ENCODE measurements at places on chromosomes 5 and 9.

GRCh38 chr9:102642651-102643050 lies 352.5 kb upstream of the CYLC2 start:
- DNase-seq: no peak

DNA sequence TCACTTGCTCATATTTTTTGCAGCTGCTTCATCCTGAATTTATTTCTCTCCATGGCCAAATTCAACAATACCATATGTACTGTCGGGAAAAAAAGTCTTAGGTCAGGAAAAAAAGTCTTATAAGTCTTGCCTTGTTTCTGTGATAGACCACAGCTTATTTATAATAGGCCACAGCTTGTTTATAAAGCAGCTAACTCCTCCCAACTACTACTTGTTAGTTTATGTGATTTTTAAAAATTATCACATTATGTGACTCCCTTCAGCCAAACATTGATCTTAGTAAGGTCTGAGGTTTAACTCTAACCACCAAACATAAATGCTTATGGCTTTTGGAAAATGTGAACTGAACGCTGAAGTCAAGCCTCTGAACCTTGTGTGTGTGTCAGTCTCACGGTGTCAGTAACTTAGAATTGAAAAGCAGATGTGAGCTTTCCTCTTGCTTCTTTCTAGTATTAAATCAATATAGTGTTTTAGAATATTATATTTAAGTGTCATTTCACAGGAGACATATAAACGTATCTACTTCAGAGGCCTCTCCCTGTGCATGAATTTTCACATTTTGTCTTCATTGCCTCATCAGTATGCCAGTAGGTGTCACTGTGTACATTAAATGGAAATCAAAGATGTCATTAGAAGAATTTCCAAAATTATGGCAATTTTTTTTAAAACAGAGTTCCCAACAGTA lies 51.3 kb downstream of the SNX24 start:
- DNase-seq: no peak

DNA sequence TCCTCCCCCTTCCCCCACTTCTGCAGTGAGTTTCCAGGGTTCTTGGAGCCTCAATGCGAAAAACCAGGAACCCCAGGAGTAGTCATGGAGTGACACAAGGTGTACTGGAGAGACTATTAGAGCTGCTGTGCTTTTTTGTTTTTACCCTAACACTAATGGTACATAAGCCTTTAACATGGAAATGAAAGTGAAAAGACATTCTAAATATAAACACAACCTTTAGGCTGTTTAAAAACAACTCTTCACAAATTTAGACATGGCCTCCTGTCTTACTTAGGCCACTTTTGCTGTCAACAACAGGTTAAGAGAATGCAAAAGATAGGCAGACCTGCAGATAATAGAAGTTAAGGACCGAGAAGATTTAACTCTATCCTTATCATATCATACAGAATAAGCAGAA lies 232.2 kb downstream of the DENND1A start:
- no peak for DNase-seq

- no peak for DNase-seq
Observed at GRCh38 chr9:133578524-133579441, 30.4 kb downstream of the FAM163B start.

- no peak for DNase-seq
Observed at GRCh38 chr5:180235846-180236245, 26.8 kb upstream of the RASGEF1C start.

- no peak for DNase-seq
Observed at GRCh38 chr5:127060470-127060985, 12.8 kb downstream of the C5orf63 start.

DNA sequence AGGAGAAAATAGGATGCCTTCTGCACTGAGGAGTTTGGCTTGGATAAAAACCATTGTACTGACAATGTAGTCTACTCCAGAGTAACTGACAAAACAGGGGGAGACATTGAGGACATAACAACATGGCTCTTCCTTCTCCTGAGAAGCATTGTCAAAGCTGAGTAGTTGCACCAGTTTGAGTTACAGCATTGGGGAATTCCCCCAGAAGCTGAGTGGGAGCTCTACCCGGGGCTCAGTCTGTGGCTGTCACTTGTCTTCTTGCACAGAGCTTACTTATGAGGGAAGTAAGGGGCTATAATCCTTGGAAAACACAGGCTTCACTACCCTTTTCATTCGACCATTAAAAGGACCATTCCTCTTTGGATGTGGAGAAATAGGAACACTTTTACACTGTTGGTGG lies 21.2 kb downstream of the HSPB3 start:
- no peak for DNase-seq

DNA sequence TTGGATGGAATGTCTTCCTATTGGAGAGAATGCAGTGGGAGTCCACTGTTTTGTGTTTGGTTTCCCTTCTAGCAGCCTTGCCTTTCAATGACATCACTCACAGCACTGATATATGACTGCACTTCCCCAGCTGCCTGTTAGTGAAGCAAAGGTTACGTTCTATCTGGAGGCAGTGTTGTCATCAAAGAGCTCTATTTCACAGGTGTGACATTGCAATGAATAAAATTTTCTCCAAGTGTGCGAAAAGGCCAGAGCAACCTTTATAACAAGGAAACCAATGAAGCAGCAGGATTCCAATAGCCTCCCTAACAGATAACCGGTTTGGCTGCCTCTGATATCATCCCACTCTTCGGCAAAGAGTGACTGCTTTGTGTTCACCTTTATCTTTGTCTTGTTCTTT lies 523.5 kb upstream of the ZNF608 start:
- DNase-seq: no peak

DNA sequence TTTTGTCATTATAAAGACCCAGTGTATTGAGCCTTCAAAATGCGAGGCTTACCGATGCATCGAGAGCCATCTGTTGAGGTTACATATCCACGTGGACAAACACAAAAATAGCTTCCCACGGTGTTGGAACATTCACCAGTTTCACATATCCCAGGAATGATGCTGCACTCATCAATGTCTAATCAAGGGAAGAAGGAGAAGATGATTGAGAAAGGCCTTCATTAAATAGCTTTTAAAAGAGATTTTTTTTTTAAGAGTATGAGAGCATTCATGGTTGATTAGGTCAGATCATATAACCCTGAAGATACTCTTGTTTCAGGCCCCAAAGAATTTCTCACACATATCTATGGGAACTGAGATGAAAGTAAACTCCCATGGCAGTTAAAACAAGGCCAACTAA lies 129.4 kb downstream of the FBN2 start:
- no peak for DNase-seq

DNA sequence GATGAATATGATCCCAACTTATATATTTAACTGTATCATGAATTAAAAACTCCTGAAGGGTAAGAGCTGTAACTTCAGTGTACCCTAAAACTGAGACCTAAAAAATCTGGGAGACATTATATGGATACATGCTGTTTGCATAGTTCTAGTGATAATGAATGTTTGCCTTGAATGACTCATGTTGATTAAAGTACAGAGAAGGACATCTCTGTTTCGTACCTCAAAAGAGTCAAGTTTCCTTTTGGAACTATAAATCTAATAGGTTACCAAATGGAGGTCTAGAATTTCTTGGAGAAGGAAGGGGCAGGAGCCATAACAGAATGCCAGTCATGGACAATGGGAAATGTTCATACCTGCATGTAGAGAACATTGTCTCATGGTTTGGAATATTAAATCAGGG lies 168.1 kb downstream of the SNCAIP start:
- DNase-seq: no peak

- DNase-seq: no peak
Observed at GRCh38 chr9:23502004-23502403, 324.0 kb downstream of the ELAVL2 start.

- DNase-seq: no peak
Observed at GRCh38 chr5:59276325-59276675, 617.2 kb downstream of the PDE4D start.

DNA sequence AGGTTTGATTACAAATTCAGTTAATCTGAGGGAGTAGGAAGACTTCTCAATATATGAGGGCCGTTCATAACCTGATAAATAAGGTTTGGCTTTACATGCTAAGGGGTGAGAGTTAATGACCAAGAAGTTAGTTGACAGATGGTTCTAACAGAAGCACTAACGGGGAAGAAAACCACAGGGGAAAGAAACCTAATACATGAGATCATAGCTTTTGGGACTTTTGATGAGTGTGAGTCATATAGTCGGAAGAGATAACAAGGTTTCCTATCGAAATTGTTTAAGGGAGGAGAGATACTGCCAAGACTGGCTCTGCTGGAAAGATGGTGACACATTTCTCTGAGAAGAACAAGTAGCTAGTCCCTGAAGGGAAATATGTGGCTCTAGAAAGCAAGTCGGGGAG lies 140.1 kb downstream of the COX7C start:
- DNase-seq: no peak

GRCh38 chr5:118208031-118208453 lies 780.3 kb downstream of the DTWD2 start:
- no peak for DNase-seq

DNA sequence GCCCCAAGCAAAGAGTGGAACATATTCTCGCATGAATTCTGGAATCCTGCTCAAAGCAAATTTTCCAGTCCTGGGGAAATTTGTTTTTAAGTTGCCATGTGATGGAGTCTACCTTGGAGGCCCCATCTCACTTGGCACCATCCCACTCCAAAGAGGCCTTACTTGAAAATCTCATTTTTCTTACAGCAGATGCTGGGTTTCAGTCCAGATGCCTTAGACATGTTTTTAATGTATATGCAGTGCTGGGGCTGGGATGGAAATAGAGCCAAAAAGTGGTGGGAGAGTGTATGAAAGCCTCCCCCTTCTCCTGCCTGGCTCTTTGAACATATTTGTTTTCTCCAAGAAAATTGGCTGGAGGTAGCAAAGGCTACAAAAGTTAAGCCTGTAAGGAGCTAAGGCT lies 493.7 kb downstream of the ENC1 start:
- DNase-seq: no peak

GRCh38 chr5:147611483-147611882 lies 101.6 kb upstream of the DPYSL3 start:
- DNase-seq: no peak

- DNase-seq: no peak
Observed at GRCh38 chr9:125913551-125913950, 166.4 kb downstream of the PBX3 start.

- no peak for DNase-seq
Observed at GRCh38 chr9:16928179-16928945, 57.9 kb upstream of the BNC2 start.

DNA sequence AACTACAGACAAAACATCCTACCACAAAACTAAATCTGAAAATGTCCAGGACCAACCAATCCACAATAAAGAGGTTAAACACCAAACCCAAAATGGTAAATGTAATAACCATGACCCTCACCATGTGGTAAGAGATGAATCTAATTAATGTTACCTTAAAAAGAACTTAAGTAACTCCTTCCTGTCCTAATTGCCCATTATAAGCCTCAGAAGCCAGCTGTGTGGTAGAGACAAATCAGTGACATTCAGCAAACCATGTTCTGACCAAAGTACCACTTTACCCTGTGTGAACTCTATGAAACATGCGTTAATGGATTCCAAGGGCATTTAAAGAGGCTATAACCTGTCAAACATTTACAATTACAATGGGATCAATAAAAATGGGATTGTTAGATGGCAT lies 25.0 kb downstream of the LPAR1 start:
- DNase-seq: no peak

DNA sequence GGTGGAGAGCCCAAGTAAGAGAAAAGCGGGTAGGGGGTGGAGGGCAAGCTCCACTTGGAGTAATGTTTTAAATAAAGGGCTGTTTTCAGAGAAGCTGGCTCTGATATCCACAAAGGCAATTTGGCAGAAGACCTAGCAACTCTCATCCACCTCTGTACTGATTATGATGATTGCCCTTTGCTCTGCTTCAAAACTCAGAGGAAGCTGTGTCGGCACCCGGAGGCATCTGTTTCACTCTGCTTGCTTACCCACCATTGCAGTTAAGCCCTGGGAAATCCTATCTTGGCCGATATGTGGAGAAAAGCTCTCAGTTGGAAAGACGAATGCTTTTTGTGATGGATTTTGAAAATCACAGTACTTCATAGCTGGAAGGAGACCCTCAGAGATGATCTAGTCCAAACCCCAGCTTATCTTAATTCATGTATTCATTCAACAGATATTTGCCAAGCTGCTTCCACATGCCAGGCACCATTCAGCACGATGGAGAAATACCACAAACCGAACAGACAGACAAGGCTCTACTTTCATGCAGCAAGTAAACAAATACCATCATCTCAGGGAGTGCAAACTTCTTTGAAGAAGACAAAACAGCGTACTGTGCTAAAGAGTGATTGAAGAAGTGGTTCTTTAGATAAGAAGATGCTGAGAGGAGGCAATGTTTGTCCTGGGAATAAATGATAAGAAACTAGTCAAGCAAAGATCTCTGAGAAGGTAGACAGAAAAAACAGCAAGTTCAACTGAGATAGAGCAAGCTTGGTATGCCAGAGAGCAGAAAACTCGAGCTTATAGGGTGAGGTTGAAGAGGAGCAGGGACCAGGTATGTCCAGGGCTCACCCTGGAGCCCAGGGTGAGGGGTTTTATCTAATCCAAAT lies 140.4 kb upstream of the SPDL1 start:
- DNase-seq: no peak

DNA sequence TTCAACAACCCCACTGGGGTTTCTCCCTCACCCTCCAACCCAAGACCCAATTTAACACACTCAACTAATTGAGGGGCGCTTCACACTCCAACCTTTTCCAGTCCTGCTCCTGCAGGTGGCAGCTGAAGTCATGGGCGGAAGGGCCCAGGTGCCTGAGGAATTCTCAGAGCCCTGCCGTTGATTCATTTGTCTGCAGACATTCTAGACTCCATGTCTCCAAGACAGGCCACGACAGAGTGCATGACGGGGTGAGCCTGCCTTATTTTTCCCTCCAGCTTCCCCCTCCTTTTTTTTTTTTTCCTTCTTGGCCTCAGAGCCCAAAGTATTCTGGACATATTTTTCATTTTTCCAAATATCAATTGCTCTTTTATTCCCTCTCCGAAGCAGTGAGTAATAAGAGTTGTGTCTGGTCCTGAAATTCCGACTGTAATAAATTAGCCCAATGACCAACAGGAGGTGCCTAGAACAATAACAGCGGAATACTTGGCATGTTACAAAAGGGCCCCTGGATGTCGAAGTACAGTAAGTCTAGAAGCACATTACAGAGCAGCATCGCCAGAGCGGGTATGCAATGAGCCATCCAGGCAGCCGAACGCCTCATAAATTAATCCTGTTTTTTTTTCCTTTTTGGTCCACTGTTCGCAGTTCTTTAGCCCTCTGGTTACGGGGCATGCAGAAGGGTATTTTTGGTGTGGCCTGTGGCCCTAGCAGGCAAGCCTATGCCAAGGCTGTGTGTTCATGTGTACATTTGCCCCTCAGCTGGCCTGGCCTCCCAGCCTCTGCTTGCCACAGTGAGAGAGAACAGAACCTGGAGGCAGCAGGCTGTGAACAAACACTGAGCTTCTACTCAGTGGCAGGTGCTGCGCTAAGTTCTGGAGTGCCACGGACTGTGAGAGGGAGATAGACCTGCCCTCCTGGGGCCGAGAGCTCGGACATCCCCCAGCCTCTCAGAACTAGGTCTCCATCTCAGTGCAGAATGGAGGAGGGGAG lies 8.6 kb upstream of the SMIM23 start:
- DNase-seq: no peak

DNA sequence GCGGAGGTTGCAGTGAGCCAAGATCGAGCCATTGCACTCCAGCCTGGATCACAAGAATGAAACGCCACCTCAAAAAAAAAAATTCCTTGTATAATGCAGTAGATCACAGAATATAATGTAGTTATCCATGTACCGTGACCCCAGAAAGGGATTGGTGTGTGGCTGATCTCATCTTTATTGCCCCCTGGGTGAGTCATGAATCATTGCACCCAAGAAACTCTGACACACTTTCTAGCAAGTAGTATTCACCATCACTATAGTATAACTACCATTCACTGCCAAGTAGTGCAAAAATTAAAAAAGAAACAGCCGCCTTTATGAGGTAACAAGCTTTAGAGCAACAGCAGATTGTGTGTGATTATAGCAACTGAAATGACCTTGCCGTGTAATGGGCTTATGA lies 23.7 kb upstream of the ANKH start:
- no peak for DNase-seq

All from activated CD4-positive, alpha-beta T cell treated with anti-CD3 and anti-CD28 coated beads, Interleukin-2, amount 50 U/mL, for 16 hours (primary cell).